Tongue (tissue), 3 donors: ENCODE measurements at places on chromosomes 2 and 18. TPM values are rescaled to one million over a fixed set of nuclear protein-coding genes. Genes with fewer than 3 reads are reported as not detected.

GRCh38 chr2:222959358-222959757, 92.6 kb upstream of the KCNE4 start:
- DNase-seq: no peak

- DNase-seq: no peak
These were observed 29.0 kb upstream of the SLC35F6 start for GRCh38 chr2:26735097-26735496.

ALK gene
- 0.41 TPM for total RNA-seq

AGAP1 gene
- total RNA-seq: 33.0 TPM

DNA sequence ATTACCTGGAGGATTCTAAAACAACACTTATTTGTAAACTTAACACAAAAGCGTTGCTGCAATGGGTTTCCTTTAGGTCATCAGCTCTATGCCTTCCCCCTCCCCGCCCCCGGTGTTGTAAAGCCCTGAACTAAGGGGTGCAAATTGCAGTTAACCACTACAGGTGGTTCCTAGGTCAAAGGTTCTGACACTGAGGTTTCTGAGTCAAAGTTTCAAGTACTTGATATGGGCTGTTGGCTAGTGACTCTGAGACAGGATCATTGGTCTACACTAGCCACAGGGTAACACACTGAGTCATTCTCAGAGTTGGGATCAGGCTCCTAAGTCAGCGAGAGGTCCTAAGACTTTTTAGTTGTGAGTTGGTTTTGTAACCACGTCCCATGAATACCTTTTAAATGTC, 15.4 kb downstream of the IL1B start:
- no peak for DNase-seq

DNA sequence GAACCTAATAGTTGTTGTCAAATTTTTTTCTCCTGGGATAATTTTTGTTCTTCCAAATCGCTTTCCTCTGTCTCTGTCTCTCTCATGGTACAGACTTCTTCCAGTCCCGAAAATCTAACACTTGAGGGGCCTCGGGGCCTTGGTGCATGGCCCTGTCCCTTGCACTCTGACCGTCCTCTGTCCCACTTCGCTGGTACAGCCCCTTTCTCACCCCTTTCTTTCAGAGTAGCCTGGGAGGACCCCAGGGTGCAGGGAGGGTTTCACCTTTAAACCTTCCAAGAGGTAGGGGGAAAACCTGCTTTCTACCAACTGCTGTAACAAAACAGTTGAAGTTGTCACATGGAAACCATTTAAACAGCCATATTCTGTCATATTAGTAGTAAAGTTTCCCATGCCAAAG, 22.2 kb upstream of the FAHD2A start:
- DNase-seq: no peak

DNA sequence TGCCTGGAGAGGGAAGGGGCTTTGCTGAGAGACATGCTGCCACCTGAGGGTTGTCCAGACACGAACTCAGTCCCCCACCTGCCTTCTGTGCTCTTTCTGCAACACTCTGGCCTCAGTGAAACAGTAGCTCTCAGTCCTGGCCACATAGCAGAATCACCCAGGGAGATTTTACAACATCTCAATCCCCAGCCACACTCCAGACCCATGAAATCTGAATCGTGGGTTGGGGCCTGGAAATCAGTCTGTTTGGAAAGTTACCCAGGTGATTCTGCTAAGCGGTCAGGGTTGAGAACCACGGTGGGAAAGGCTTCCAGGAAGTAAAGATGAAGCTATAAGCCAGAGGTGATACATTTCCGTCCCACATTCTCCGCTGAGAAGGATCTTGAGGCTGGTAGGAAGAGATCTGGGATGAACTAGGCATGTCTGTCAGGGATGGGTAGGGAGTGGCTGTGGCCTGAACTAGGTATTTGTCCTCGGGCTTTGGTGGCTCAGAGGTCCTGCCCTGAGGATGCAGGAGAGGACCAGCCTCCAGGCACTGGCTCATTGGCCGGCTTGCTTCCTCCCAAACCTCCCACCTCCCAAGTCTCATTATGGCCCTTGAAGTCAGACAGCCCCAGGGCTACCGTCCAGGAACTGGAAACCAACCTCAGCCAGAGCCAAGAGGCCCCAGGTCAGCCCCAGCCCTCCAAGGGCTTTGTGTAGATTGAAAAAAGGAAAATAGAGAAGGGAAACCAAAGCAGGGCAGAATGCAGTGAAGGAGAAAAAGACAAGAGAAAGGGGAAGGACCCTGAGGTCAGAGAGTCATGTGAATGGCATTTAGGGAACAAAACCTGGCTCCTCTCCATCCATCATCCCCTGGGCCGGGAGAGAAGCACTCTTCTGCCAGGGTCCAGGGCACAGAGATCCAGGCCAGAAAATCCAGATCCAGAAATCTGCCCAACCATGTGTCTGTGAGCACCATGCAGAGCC, 119.6 kb downstream of the ZFP36L2 start:
- DNase-seq: peak; percentile 19

ERMN gene
- not detected for total RNA-seq

- DNase-seq: no peak
These were observed 52.9 kb upstream of the NABP1 start for GRCh38 chr2:191625016-191625415.

- DNase-seq: peak; percentile 88
These were observed 1.9 kb downstream of the CHPF start for GRCh38 chr2:219541611-219542180.

SP140 gene
- 1.7 TPM for total RNA-seq

DNA sequence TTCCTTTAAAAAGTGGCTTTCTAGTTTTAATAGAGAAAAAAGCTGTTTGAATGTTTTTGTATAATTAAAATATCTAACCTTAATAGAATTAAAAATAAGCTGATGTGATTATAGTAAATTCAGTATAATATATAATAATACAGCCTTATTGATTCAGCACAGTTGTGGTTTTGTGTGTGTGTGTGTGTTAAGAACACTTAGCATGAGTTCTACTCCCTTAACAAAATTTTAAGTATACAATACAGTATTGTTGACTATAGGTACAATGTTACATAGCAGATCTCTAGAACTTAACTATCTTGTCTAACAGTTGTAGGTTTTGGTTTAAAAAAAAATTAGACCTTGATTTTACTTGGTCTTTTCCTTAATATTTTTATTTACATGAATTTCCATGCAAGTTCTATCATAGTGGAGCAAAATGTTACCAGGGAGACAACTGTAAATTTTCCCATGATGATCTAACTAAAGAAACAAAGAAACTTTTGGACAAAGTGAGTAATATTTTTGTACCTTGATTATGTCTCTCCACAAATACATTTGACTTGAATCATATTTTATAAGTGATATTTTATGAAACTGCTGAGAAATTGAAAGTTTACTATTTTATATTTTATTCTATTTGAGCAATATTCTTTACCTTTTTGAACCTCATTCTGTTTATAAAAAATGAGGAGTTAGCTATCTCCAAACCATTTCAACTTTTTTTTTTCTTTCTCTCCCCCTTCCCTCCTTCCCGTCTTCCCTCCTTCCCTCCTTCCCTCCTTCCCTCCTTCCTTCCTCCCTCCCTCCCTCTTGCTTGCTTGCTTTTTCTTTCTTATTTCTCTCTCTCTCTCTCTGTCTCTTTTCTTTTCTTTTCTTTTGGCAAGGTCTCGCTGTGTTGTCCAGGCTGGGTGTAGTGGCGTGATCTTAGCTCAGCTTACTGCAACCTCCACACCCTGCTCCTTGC, 46.3 kb downstream of the ZC3H6 start:
- DNase-seq: no peak

GRCh38 chr2:9336241-9336575, 87.1 kb downstream of the ITGB1BP1 start:
- DNase-seq: peak; percentile 54

MYCN gene
- total RNA-seq: 7.3 TPM

CAMKMT gene
- total RNA-seq: 9.9 TPM

PDE6D gene
- 14.8 TPM for total RNA-seq

UGT1A8 gene
- total RNA-seq: 0.31 TPM

DNA sequence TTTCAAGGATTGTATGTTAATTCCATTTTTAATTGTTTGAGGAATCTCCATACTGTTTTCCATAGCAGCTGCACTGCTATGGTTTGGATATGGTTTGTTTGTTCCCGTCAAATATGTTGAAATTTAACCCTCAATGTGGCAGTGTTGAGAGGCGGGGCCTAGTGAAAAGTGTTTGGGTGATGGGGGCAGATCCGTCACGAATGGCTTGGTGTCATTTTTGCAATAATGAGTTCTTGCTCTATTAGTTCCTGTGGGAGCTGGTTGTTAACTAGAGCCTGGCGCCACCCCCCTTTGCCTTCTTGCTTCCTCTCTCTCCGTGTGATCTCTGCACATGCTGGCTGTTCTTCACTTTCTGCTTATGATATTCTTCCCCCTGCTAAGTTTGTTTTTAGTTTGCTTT, 71.4 kb upstream of the LDLRAD4 start:
- no peak for DNase-seq

- no peak for DNase-seq
These were observed 778 bp downstream of the MFSD2B start for GRCh38 chr2:24010477-24011249.

- DNase-seq: peak; percentile 23
These were observed 113.2 kb upstream of the CHAC2 start for GRCh38 chr2:53654396-53654795.

GRCh38 chr2:234377761-234378391, 119.0 kb downstream of the ARL4C start:
- peak; percentile 76 for DNase-seq

- no peak for DNase-seq
These were observed 29.2 kb downstream of the CAPN14 start for GRCh38 chr2:31188131-31188530.

GPN1 gene
- 24.3 TPM for total RNA-seq

DNA sequence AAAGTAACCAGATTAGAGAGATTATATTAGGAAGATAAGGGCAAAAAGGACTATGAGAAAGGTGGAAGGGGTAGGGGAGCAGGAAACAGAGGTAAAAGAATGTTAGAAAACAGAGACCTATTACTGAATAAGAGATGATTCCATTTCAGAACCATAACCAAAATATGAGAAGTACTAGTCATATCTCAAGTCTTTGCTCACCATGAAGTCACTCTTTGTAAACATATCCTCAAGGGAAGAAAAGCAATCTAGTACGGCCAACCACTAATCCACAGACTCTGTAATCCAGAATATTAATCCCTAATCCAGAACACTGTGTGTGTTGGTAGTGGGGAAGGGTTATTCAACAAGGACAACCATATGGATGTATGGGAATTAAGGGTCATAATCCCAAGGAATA, 92.0 kb downstream of the CDCA7 start:
- DNase-seq: no peak

DNA sequence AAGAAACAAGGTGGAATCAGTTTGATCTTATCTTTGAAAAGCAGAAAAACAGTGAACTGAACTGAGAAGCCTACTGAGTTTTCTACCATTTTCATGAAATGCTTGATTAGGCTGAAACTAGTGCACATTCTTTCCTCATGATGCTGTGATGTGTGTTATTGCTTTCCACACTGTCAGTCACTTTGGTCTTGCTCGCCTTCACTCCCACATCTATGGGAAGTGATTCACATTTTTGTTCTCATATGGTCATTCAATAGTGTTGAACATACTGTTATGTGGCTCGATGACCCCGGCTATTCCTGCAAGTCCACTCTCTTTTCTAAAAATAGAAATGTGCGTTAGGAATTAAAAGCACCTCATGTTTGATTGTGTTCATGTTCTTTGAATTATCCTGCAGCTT, 129.7 kb downstream of the TGIF1 start:
- DNase-seq: no peak

DNA sequence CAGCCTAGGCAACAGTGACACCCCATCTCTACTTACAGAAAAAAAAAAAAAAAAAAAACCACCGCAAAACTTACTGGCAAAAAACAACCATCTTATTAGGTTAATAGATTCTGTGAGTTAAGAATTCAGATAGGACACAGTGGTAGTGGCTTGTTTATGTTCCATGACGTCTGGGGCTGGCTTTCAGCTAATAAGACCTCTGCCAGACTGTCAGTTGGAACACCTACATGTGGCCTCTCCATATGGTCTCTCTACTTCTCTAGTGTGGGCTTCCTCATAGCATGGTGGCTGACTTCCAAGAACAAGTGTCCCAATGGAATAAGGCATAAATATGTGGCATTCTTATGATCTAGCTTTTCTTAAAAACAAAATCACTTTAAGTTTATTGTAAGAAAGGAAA, 94.0 kb upstream of the OTX1 start:
- no peak for DNase-seq

ACADL gene
- 8.6 TPM for total RNA-seq

DNA sequence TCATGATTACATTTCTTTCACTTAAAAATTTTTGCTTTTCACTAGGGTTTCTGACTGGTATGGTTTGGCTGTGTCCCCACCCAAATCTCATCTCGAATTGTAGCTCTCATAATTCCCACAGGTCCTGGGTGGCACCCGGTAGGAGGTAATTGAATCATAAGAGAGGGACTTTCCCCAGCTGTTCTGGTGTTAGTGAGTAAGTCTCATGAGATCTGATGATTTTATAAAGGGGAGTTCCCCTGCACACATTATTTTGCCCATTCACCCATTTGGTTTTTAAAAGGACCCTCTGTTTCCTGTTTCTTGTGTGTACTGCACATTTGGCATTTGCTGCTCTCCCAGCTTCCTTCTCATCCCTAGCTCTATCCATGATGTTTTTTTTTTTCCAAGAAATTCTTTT, 27.8 kb upstream of the NETO1 start:
- DNase-seq: no peak

MERTK gene
- total RNA-seq: 6.3 TPM

- no peak for DNase-seq
These were observed 107.1 kb downstream of the ZFP36L2 start for GRCh38 chr2:43119303-43119702.

SOX11 gene
- 15.8 TPM for total RNA-seq

PCARE gene
- total RNA-seq: 3.3 TPM

DNA sequence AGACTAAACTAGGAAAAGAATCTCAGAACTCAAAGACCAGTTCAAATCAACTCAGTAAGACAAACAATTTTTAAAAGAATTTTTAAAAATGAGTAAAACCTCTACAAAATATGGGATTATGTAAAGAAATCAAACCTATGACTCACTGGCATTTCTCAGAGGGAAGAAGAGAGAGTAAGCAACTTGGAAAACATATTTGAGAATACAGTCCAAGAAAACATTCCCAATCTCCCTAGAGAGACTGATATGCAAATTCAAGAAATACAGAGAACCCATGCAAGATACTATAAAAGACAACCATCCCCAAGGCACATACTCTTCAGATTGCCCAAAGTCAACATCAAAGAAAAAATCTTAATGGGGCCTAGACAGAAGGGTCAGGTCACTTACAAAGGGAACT, 162.7 kb downstream of the WDPCP start:
- no peak for DNase-seq

- no peak for DNase-seq
These were observed 32.2 kb downstream of the NHEJ1 start for GRCh38 chr2:219128396-219128795.

GRCh38 chr18:1513519-1513918, 608.8 kb downstream of the ADCYAP1 start:
- no peak for DNase-seq

DNA sequence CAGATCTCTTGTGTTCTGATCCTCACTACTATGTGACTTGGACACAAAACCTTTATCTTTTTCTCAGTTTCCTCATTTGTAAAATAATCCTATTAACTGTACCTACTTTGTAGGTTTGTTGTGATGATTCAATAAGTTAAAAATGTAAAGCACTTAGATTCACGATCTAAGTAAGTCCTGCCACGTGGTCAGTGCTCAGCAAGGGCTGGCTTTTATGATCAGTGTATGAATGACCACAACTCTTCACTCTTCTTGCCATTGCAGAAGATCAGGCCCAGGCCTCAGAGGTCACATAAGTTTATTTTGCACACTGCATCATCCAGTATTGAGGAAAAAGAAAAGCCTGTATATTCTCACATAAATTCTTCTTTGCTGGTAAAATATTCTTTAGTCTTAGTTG, 1192.5 kb upstream of the ACVR2A start:
- DNase-seq: no peak
